Breast epithelium (tissue), 4 donors: ENCODE measurements at places on chromosomes 4 and X.
A peak's percentile ranks its signal among the peaks of the same experiment; 100 is the strongest.

GRCh38 chr4:1628892-1629698, 55.0 kb downstream of the FAM53A start:
- no peak for DNase-seq

DNA sequence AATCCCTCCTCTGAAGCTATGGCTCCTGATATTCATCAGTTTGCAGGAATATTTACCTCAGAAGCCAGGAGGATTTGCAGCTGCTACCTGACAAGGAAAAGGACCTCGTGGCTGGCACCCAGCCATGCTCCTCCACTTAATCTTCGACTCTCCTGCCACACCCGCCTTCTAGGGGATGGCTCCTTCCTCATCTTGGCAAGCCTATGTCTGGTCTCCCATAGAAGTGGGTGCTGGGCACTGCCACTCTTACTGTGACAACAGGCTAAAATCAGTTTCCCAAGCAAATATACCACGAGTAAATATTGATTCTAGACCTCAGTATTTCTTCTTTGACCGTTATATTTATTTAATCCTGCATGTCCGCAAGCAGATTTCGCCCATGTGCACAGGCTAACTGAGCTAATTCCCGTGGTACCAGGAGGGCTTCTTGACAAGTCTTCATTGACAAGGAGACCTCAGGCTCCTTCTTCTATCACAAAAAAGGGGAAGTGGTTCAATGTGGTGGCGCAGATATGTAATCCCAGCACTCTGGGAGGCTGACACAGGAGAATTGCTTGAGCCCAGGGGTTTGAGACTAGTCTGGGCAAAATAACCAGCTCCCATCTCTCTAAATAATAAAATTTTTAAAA, 52.6 kb upstream of the DCTD start:
- DNase-seq: no peak

- DNase-seq: no peak
Observed at GRCh38 chr4:143773998-143774895, 73.8 kb upstream of the FREM3 start.

DNA sequence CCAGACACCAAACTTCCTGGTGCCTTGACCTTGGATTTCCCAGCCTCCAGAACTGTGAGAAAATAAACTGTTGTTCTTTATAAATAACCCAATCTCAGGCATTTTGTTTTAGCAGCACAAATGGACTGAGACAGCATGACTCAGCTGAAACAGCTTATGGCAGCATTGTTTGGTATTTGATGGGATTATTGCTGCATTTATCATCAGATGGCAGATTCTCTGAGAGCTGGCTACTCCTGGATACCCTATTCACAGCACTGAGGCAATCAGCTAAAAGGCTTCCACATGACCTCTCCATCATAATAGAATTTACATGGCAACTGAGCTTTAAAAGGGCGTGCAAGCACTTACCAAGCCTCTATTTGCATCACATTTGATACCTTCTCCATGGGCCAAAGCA, 623.1 kb upstream of the CPEB2 start:
- DNase-seq: no peak

DNA sequence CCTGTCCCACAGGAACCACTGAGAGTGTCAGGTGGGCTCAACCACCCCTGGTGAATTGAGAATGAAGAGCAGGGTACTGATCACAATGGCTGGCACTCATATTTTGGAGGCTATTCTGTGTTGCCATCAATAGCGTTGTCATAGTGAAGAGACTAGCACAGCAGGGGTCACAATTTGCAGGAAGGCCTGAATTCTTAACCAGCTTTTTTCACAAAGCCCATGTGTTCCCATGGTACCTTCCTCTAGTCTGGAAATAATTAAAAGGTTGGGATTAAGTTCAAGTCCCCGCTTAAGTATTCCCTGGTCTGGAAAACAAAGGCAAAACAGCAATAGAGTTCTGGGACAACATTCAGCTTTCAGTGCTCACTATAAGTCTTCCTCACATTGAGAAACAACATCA, 1051.7 kb downstream of the C4orf33 start:
- no peak for DNase-seq

DNA sequence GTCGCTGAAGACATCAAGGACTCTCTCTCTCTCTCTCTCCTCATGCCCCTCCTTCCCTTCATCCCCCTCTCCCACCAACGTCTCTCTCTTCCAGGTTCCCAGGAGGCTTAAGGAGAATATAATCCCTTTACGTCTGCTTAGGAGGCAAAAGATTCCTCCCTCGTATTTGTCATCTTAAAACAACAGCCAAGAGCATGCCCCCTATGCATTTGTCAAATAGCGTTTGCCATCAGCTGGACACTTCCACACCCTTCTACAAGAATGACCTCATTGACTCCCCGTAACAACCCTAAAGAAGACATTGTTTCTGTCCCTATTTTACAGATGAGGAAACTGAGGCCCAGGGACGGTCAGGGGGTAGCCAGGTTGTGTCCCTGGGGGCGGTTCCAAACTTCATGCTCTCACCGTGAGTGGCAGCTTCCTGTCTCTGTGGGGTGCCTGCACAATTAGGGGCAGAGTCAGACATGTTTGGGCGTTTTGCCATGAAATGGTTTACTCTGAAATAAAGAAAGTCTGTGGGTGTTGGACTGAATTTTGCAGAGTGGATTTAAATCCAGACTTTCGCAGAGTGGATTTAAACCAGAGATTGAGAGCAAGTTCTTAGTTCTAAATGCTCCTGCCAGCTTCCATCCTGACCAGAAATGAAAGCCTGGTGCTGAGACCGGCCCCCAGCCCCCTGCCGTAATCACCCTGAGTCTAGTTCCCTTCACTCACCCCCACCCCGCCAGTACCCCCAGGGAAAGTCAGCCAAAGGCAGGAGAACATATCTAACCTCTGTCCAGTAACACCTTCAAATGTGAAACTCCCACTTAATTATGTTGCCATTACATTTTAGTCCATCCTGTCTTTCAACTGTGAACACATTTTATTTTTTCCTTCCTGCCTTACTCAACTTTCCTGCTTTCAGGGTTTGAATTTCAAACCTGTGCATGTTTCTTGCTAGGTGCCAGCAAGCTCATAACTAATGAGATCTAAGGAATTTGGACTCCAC, 44.3 kb upstream of the TBL1X start:
- no peak for DNase-seq

- no peak for DNase-seq
Observed at GRCh38 chr4:5685296-5685695, 23.1 kb downstream of the EVC2 start.

DNA sequence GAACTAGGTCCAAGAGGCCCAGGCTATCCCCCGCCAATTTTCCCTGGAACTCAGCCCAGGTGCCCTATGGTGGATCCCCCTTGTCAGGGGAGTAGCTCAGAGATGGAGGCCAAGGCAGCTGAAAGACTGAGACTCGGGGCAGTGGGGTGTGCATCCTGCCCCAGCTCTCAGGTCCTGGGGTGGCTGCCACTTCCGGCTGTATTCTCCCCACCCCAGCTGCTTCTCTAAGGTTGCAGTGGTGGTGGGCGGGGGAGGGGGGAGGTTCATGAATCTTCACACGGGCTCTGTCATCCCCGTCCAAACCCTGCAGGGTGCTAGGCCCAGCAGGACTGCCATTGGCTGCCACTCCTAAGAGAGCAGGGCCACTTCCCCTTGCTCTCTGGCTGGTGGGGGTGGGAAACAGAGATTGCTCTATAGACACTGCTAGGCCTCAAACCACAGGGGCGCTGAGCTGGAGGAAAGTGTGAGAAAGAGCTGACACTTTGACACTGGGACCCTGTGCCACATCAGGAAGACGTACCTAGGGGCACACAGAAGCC, 1.5 kb downstream of the SASH3 start:
- no peak for DNase-seq

DNA sequence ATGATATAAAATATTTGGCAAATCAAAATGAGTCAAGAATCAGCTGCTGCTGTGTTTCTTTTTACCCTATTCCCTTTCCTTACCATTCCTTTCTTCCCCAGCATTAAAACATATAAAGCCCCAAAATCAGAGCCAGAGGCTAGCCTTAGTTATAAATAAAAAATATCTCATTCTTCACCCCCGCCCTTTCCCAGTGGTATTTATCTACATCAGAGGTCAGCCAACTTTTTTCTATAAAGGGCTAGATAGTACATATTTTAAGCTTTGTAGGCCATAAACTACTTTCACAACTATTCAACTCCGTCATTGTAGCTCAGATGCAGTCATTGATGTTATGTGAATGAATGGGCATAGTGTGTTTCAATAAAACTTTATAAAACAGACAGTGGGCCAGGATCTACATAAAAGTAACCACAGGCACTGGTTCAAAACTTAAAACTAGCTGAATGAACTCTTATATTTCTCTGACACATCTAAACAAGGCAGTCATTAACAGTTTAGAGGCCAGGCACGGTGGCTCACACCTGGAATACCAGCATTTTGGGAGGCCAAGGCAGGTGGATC, 30.5 kb upstream of the TCEANC start:
- DNase-seq: no peak

DNA sequence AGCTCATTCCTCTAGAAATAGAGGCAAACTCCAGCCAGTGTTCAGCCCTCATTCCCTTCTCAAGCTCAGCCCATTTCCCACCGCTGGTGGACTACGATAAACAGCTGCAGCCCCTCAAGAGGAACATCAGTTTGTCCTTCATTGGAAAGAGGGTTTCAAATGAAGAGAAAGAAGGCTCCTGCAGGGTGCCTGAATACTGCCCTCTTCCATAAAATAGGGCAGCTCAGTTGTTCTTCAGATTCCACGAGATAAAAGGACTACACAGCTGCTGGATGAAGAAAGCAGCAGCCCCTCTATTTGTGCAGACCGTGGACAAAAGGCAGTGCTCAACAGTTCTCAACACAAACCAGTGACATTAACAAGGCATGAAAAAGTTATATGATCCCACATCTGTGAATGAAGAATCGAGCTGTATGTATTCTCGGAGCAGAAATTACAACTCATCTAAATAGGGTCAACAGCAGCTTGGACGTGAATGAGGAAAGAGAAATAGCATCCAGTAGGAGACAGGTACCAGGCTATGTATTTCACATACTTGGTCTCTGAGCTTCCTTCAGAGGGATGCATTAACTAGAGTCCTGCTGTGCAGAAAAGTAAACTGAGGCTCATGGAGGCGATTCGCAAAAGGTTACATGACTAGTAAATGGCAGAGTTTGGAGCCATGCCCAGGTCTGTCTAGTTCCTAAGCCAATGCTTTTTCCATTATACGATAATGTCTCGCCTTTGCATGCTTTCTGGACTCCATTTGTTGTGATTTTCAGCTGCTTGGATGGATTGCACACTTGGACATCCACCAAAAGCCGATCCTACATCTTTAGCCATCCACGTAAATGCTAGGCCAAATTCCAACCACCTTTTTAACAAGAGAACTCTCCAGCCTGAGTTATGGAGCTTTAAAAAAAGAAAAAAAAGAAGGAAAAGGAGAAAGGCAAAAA, 301.2 kb upstream of the PPARGC1A start:
- no peak for DNase-seq

GRCh38 chr4:85979276-85979675, 380.6 kb downstream of the MAPK10 start:
- no peak for DNase-seq

DNA sequence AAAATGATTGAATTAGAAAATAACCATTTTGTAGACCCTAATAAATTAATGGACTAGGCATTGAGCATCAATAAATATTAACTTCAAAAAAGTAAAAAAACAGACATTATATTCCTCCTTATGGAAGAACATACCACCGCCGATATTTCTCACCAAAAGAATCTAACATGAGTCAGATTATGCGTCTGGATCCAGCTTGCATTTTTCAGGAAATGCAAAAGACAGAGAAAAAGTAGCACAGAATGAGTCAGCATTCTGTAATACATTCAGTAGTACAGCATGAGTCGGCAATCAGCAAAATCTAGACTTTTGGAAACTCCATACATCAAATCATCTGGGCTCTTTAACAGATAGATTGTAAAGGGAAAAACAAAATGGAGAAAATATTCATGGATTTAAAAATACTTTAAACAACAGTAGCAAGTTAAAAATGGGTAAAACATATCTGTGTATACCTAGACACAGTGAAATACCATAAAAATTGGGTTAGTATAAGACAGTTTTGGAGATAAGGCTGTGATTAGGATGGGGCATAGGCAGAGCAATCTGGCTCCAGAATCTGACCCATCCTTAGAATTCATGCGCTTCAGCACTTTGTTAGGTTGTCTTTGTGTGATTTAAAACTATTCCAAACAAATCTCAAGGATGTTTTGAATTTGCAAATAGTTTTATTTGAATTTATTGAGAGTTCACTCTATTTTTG, 633.0 kb upstream of the FAM241A start:
- no peak for DNase-seq

GRCh38 chrX:107632346-107632745, 4.0 kb downstream of the PRPS1 start:
- DNase-seq: no peak

- DNase-seq: no peak
Observed at GRCh38 chrX:74272230-74272629, 31.8 kb upstream of the ZCCHC13 start.

GRCh38 chrX:44747969-44748368, 95.9 kb upstream of the DUSP21 start:
- DNase-seq: no peak

- no peak for DNase-seq
Observed at GRCh38 chrX:38754818-38755718, 46.2 kb upstream of the MID1IP1 start.

GRCh38 chr4:17812125-17812524, 1.3 kb downstream of the NCAPG start:
- DNase-seq: no peak

GRCh38 chr4:18686338-18687037, 664.9 kb upstream of the LCORL start:
- no peak for DNase-seq

DNA sequence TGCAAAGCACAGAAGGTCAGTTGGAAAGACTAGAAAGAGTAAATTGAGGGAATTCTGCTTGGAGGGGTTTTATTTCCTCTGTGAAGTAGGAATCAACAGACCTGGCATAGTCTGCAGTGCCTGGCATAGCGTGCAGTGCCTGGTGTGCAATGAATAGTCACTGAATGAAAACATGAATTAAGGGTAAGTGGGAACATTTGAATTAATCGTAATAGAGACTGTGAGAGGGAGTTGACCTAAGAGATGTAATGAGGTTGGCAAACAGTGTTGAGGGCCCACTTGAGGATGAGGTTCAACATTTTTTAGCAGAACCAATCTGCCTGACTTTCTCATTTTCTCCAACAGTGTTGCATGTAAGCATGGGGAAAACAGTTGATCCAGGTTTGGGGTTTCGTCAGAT, 377.2 kb upstream of the FTHL17 start:
- DNase-seq: no peak

GRCh38 chr4:2254665-2255500, 7.0 kb downstream of the MXD4 start:
- DNase-seq: no peak

- DNase-seq: peak; percentile 27
Observed at GRCh38 chr4:7429069-7429416, 5.7 kb downstream of the PSAPL1 start.

- DNase-seq: no peak
Observed at GRCh38 chr4:78496021-78496643, 55.4 kb upstream of the ANXA3 start.

DNA sequence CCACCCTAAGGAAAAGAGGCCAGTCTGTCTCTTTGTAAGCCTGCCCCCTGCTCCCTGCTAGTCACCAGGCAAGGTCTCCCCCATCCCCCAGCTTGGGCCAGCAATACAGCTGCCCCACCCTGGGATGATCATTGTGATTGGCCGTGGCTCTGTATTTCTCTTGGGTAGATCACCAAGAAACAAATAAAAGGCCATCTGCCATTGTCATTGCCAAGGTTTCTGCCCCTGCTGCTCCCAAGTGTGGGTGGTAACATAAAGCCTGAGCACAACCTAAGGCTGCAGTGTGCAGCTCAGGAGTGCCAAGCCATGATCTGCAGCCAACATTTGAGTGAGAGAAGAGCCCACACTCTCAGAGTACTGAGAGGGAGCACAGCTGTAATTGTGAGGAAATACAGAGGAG, 241.0 kb upstream of the POF1B start:
- no peak for DNase-seq

GRCh38 chr4:97235521-97235920, 907.8 kb downstream of the STPG2 start:
- DNase-seq: no peak
